ENCODE measurements at places on chromosomes 1 and 21.

GRCh38 chr1:116372191-116372590 lies 853 bp upstream of the ATP1A1 start:
- no peak for DNase-seq

- DNase-seq, result peak; percentile 74
Observed at GRCh38 chr21:41761211-41761933, 5.5 kb downstream of the RIPK4 start.

DNA sequence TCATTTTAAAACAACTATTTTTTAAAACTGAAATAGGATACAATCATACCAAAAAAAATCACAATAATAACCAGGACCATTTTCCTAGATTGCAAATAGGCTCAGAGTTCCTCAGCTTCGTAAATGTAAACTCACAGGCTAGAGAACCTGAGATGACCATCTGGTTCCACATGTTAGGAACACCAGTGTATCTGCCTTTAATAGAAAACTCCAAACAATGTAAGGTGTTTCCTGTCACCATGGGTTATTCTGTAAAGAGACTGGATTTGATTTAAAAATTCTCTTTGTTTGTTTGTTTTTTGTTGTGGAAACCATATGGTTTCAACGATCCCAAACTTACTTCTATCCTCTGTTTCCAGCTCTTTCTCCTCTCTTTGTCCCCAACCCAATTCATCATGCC lies 197.5 kb downstream of the ZZZ3 start:
- DNase-seq, result no peak

DNA sequence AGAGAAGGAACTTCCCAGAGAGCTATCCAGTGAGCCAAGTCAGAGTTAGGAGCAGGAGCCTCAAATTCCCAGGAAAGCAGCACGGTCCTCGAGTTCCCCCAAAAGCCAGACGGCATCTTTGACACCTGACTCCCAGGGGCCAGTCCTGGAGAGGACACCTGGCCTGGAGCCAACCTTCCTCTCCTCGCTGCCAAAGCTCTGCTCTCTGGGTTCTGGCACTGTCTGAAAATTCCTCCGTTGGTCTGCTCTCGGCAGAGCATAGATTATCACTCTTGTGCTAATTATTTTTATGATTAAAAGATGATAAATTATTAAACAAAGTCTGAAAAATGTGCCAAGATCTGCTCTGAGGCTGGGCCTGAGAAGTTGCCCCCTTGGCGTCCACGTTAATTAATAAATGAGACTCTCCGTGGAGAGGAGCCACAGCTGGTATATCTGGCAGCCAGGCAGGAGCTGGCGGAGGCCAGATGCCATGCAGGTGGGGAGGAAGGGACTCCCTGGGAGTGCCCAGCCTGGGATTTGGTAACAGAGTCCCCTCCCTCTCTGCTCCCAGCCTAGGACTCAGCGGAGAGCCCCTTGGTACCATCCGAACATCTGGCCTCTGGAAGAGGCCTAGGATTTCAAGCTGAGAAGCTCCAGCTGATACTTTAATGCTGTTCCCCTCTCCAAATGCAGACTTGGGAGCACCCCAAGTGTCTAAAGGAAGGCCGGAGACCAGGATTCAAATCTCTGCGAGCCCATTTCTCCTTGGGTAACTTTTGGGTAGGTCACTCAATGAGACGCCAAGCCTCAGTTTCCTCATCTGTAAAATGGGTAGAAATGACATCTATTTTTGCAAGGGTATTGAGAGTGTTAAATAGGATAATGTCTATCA lies 163.7 kb upstream of the POU3F1 start:
- peak; percentile 45 for DNase-seq

GRCh38 chr1:34747638-34747941 lies 7.3 kb upstream of the GJB5 start:
- no peak for DNase-seq
